ENCODE measurements at places on chromosomes 4 and X.

GRCh38 chr4:163330916-163331628 lies 1.3 kb downstream of the NPY1R start:
- DNase-seq = no peak

DNA sequence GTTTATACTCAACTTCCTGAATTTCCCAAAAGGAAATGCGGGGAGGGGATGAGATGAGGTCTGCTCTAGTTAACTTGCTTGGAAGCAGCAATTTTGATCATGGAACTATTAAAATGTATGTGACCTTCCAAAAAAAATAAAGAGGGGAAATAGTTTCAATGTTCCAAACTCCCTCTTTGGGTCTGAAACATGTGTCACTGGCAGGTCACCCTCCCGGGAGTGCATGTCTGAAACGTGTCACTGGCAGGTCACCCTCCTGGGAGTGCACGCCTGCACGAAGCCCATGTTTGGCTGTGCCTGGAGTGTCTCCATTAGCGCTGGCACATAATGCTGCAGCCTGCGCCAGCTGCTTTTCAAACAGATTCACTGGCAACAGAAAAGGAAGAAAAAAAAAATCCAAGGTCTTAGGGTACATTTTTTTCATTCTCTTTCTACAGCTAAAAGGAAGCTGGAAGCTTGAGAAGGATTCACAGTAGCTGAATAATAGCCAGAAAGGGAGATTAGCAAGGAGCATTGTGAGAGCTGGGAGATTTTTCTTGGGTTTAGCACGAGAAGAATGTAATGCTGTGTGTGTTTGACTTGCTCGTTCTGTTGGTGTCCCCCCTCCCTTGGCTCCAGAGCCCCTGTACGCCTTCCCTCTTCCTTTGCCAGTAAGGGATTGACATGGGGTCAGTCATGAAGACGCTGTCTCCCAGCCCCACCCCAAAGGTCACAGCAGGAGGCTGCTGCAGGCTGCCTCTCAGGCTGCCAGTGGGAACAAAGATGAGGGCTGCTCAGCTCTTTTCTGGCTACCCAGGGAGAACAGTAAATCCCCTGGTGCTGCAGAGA lies 39.2 kb upstream of the TLR3 start:
- DNase-seq = peak; percentile 24

- no peak for DNase-seq
These were observed 15.7 kb downstream of the STBD1 start for GRCh38 chr4:76322236-76322635.

GRCh38 chrX:154376774-154377173 lies 2.3 kb upstream of the EMD start:
- DNase-seq = no peak

DNA sequence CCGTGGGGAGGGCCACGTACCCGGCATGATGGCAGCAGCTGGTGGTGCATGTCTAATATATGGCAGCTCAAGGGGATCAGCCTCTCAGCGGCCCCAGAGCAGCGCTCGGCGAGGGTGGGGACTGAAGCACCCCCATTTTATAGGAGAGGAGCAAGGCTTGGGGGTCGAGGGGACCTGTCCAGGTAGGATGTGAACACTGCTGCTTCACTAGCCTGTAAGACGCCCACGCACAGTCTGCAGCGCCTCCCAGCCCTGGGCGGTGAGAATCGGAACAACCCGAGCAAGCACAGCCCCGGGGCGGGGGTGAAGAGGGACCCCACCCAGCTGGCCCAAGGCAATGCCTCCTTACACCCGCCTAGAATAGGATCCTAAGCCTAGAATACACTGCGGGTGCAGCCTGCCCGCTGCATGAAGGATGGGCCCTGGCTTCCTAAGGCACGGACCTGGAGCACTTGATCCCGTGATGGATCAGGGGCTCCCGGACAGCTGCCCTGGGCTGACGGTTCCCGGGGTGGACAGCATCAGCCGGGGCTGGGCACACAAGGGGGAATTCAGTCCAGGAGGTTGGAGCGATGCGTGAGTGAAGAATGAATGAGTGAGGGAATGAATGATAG lies 17.6 kb downstream of the ADRA2C start:
- DNase-seq = no peak

- peak; percentile 90 for DNase-seq
These were observed 27.5 kb downstream of the LNX1 start for GRCh38 chr4:53563824-53564223.

Data from fibroblast of skin of left biceps (primary cell).